ENCODE measurements at places on chromosomes 7 and 10.

- peak; percentile 4 for DNase-seq
These were observed 128.5 kb downstream of the WDR11 start for GRCh38 chr10:120979435-120980278.

DNA sequence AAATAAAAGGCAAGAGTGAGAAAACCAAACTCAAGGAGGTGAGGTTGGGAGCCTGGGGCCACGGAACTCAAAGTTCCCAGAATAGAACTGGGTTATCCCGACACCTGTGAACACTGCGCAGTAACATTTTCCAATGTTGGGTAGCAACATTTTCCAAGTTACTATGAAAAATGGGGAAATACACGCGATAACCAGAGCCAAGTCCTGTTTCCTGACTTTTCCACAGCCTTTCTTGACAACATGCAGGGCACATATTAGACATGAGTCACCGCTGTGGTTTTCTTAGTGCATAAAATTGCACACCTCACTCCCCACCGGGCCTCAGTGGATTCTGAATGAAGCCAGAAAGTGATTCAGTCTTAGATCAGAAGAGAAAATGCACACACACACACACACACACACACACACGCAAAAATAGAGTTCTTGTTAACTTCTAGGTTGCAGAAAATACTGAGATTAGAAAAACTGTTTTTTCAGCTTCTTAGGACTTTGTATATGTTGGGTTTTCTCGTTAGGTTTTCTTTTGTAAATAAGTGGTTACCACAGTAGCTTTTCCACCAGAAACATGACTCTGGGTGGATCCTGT, 70.0 kb downstream of the CAMK1D start:
- peak; percentile 62 for DNase-seq

- no peak for DNase-seq
These were observed 13.6 kb upstream of the DPYSL4 start for GRCh38 chr10:132173185-132173584.

GRCh38 chr7:83517035-83517700, 131.8 kb downstream of the SEMA3E start:
- DNase-seq, result no peak

- peak; percentile 6 for DNase-seq
These were observed at the start of gene BMPER for GRCh38 chr7:33905389-33906032. Gene BMPER (plus strand): TSS chr7:33905539. CDS start chr7:33905614, 75 bp downstream.

GRCh38 chr7:131145770-131146169, 181.9 kb upstream of the MKLN1 start:
- no peak for DNase-seq

- no peak for DNase-seq
These were observed 40.0 kb downstream of the SYPL1 start for GRCh38 chr7:106071999-106072714.

- no peak for DNase-seq
These were observed 433 bp upstream of the STARD3NL start for GRCh38 chr7:38177621-38178003.

DNA sequence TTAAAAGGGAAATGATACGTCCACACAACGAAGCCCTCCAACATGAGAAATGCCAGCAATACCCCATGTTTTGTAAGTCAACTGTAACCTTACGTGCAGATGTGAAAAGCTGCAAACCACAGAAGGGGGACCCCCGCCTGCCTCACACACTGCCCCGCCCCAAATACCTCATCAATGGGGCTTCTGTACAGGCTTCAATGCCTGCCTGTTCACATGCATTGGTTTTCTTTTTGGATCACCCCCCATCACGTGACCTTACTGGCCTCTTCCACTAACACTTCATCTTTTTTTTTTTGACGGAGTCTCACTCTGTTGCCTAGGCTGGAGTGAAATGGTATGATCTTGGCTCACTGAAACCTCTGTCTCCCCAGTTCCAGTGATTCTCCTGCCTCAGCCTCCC, 224.0 kb downstream of the TNS3 start:
- no peak for DNase-seq

DNA sequence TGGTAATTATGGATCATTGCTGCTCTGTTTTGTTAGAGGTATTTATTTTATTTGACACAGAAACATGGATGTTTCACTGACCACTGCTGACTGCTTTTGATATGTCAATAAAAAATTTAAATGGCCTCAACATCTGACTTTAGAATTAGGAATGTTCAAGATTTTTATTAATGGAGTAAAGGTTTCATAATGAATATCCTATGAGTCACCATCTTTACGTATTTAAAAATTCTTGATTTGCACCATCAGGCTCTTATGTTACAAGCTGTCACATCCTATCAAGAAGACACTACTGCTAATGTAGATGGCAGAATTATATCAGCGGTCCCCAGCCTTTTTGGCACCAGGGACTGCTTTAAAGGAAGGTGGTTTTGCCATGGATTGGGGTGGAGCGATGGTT, 578.7 kb upstream of the NRP1 start:
- no peak for DNase-seq

- DNase-seq, result no peak
These were observed 44.9 kb downstream of the MCU start for GRCh38 chr10:72736828-72737220.

GRCh38 chr7:50436133-50436806, 13.9 kb downstream of the FIGNL1 start:
- no peak for DNase-seq

DNA sequence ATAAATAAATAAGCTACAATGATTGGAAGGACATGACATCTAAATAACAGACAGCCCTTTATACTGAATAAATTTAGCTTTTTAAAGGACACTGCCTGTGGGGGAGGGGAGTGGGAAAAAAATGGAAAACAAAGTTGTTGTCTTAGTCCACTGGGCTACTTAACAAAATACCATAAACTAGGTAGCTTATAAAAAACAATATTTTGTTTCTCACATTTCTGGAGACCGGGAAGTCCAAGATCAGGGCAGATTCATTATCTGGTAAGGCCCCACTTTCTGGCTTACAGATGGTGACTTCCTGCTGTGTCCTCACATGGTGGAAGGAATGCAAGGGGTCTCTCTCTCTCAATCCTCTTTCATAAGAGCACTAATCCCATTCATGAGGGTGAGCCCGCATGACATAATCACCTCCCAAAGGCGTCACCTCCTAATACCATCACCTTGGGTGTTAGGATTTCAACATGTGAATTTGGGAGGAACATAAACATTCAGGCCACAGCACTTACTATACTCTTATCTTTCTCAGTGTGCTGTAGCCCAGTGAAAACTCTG, 43.0 kb downstream of the DNAJC12 start:
- DNase-seq, result no peak

DNA sequence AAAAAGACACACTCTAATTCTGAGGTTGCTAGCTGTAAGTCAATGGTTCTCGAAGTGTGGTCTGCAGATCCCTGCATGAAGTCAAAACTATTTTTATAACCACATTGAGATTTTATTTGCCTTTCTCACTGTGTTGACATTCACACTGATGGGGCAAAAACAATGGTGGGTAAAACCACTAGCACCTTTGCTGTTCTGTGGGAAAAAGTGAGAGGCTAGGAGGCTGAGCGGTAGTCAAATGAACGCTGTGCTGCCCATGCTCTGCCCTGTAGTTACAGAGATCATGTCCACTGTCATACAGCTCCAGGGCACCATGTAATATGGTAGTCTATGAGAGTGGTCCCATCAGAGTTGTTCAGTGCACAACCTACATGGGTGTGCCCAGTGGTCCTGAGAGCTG, 21.6 kb upstream of the PDCD4 start:
- no peak for DNase-seq

GRCh38 chr7:11707606-11708193, 124.3 kb downstream of the THSD7A start:
- no peak for DNase-seq

DNA sequence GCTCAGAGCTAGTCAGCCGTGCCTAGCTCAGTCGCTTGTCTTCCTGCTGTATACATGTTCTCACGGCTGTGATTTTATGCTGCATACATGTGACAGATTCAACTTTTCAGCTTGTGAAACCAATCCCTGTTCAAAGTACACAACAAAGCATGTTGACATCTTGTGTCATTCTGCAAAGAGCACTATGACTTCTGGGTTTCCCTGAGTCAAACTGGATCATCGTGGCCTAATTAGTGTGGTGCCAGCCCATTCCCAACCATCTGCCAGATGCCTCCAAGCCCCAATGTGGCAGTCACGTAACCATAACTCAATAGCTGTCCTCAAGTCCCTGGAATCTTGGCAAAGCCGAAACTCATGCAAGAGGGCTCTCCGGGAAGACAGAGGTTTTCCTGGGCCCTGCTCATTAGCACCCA, 144.8 kb downstream of the MYOF start:
- no peak for DNase-seq

DNA sequence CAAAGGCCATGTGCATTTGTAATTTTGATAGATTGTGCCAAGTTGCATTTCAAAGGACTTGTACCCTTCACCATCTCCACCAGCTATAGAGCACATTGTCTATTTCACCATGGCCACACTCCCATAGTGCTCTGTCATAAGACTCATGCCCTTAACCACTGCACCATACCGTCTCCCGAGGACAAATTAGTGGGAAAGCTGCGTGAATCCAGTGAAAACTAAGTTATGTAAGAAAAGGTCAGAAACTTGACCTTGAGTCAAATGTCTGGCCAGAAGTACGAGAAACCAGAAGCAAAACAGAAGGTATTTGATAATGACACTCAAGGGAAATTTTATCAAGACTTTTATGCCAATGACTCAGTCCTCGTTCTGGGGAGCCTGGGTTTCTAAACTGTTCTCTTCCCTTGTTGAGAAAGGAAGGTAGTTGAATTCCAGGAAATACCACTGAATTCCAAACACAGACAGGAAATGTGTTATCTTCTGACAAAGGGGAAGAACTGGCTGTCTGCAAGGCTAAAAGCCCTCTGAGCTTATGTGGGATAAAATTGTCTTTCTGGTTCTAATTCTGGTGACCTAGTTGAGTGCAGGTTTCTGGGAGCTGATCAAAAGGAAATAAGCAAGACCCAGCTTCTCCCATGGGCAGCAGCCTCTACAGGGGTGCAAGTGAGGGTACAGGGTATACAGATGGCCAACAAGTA, 49.7 kb downstream of the CDK1 start:
- DNase-seq, result no peak

GRCh38 chr10:34520510-34520909, 294.6 kb downstream of the PARD3 start:
- DNase-seq, result no peak
